ENCODE measurements at places on chromosomes 12 and 14. TPM values are rescaled to one million over a fixed set of nuclear protein-coding genes. Genes with fewer than 3 reads are reported as not detected.

Gene LBHD2
- total RNA-seq = not detected

Gene ADAM21
- 0.16 TPM for total RNA-seq

Gene FOXN4
- total RNA-seq = 0.16 TPM

Gene PUS7L
- total RNA-seq = 41.0 TPM

Gene CLEC7A
- total RNA-seq = 4.5 TPM

Gene ALDH2
- total RNA-seq = 15.4 TPM

Gene DDX55
- total RNA-seq = 21.5 TPM

Gene DEGS2
- total RNA-seq = 1.4 TPM

Gene RNF212B
- not detected for total RNA-seq

Gene CLEC4D
- total RNA-seq = not detected

Gene TOMM20L
- total RNA-seq = not detected

Gene BHLHE41
- total RNA-seq = 1.1 TPM

All from occipital lobe (tissue), 3 donors.